ENCODE measurements at places on chromosomes 6 and 20.

GRCh38 chr6:166573511-166574216, 12.8 kb downstream of the RAMACL start:
- DNase-seq: no peak

GRCh38 chr20:59948828-59949720, 8.9 kb downstream of the FAM217B start:
- peak; percentile 19 for DNase-seq

DNA sequence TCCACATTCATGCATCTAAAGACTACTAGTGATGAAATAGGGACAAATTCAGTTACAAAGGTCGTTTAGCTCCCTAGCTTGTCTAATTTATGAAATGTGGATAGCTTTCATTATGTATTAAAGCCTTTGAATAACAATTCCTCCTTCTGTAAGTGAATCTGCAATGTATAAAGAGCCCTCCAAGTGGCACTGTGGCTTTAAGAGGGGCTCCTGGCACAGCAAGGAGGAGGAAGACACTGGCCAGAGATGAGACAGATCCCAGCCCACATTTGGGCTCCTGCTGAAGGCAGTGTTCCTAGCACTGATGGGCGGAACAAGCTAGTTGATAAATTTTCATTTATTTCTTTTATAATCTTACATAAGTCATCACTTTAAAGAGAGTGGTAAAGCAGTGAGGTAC, 17.6 kb upstream of the FUCA2 start:
- no peak for DNase-seq

- no peak for DNase-seq
Measured at GRCh38 chr20:59223750-59224149, 60.1 kb downstream of the ZNF831 start.

DNA sequence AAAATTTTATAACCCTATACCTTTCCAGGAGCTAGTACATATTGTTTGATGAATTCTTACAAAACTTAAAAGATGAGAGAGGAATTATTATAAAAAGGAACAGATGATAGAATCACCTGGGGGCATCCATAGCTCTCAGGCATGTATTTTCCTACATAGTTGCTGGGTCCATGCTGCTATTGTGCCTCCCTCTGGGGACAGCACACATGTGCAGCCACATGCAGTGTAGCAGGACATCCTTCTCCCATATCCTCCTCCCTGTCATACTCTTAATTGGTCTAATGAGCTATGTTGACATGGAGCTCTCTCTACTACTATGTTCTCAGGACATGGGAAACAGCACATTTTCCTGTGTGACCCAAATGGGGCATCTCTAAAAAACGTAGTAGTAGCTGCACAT, 898.2 kb upstream of the MAP3K7 start:
- DNase-seq: no peak

DNA sequence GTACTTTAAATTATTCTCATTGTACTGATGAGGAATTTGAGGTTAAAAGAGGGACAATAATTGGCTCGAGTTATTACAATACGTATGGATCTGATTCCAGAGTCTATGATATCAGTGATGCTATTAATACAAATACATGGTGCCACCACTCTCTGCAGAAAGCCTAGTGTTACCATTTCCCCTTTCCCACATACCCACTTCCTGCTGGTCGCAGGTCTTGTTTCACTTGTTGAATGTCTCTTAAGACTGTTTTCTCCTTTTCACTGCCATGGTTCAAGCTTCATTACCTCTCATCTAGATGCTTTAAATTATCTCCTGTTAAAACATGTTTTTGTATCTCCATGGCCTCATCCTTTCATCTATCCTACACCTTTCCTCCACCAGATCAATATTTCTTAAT, 62.0 kb downstream of the FHL5 start:
- DNase-seq: no peak

DNA sequence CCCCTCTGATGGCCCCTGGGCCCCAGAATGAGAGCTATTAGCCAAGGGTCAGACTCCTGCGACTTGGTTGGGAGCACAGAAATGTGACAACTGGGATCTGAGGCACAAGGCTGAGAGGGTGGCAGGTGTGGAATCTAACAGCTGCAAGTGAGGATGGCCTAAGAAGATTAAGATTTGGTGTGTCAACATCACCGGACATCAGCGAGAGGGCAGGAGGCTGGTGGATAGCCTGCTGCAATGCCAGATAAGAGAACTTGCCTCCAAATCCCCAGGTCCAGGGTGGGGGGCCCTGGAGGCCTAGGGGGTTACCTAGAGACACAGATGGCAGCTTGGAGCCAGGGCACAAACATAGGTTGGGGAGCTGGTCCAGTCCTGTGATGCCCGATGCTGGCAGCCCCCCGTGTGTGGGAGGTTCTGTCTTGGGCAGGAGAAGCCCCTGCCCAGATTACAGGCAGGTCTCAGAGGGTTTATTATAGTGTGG, 155.8 kb downstream of the GRM4 start:
- DNase-seq: no peak

GRCh38 chr6:23690453-23691049, 435.5 kb upstream of the NRSN1 start:
- DNase-seq: no peak

GRCh38 chr6:128600397-128600951, 80.1 kb upstream of the PTPRK start:
- no peak for DNase-seq

DNA sequence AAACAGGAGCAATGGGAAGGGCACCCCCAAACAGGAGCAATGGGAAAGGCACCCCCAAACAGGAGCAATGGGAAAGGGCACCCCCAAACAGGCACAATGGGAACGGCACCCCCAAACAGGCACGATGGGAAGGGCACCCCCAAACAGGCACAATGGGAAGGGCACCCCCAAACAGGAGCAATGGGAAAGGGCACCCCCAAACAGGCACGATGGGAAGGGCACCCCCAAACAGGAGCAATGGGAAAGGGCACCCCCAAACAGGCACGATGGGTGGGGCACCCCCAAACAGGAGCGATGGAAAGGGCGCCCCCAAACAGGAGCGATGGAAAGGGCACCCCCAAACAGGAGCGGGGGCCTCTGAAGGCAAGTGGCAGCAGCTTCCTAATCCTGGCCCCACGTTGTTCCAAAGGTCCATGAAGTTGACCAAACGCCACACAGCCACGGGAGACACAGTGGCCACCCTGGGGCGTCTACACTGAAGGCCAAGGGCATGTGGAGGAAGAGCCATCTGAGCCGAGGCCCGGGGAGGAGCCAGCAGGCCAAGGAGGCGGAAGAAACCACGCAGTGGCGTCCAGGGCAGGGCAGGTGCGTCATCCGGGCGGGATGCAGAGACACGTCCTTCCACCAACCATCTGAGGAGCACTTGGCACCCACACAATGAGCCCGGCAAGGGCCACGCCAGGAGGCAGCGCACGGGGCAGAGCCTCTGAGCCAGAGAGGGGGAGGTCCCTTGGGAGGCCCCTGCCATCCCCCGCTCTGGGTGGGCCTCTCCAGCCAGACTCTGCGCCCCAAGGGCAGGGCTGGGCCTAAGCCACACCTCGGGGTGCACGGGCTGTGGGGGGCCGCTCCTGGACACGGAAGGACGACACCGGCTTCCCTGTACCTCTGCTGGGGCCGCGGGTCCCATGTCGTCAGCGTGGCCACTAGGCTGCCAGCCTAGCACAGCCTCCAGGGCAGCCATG, 21.5 kb upstream of the NTSR1 start:
- no peak for DNase-seq

DNA sequence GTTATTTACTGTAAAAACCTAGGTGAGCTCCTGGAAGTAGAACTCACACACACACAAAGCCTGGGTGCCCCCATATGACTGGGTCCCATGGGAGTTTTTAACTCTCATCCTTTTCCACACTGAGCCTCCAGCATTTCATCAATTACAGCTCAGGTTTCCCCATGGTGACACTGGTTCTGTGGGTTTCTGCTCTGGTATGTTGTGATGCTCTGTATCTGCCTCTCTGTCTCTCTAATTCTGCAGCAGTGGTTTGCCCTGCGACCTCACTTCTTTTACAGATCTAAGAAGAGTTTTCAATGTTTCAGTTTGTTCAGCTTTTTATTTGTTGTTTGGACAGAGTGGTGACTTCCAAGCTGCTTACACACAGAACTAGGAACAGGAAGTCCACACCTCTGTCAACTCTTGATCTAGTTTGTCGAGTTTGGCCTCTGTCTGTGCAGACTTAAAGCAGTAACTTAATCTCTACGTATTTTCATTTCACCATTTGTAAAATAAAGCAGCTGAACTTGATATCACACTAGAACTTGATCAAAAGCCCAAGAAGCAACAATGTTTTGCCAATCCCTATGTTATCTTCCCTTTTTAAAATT, 554.3 kb downstream of the EPHA7 start:
- no peak for DNase-seq

DNA sequence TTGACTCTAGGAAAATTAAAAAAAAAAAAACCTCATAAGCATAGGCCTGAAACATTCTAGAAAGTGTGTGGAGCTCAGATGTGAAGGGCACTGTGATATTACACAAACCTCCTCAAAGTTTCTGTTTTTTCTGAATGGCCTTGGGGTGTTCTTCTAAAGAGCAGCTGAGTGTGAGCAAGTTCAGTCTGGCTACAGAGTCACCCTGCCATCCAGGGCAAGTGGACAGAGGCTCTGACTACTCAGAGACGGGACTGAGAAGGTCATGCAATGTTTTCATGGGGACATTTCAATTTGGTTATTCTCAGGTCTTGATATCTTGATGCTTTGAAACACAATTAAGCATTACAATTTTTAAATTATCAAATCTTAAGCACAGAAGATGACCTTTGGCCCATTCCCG, 36.6 kb upstream of the SSTR4 start:
- DNase-seq: no peak
